Heart left ventricle (tissue), 16 donors: ENCODE measurements at places on chromosomes 1 and 21. TPM values are rescaled to one million over a fixed set of nuclear protein-coding genes. Genes with fewer than 3 reads are reported as not detected.

SLC1A7 gene
- 0.19 TPM for polyA plus RNA-seq

ADPRS gene
- polyA plus RNA-seq = 31.2 TPM

ANGPTL3 gene
- polyA plus RNA-seq = not detected

OR14K1 gene
- polyA plus RNA-seq = not detected

FAM72D gene
- polyA plus RNA-seq = 0.08 TPM

YIPF1 gene
- 8.7 TPM for polyA plus RNA-seq

S100A1 gene
- 752 TPM for polyA plus RNA-seq

IL24 gene
- polyA plus RNA-seq = not detected

PGLYRP3 gene
- not detected for polyA plus RNA-seq

CYP4Z1 gene
- polyA plus RNA-seq = 0.04 TPM

CDCA8 gene
- 0.30 TPM for polyA plus RNA-seq

NFYC gene
- polyA plus RNA-seq = 52.8 TPM

RAB13 gene
- polyA plus RNA-seq = 79.5 TPM

ACTL8 gene
- not detected for polyA plus RNA-seq

GJA5 gene
- polyA plus RNA-seq = 8.6 TPM

RIT1 gene
- polyA plus RNA-seq = 20.1 TPM

ADGRL4 gene
- 9.0 TPM for polyA plus RNA-seq

MYBPH gene
- not detected for polyA plus RNA-seq

NBPF19 gene
- 2.4 TPM for polyA plus RNA-seq

TTC22 gene
- polyA plus RNA-seq = 0.19 TPM

SOX13 gene
- 8.5 TPM for polyA plus RNA-seq

C1QA gene
- polyA plus RNA-seq = 46.6 TPM

SLC9C2 gene
- polyA plus RNA-seq = not detected
